Myocyte (in vitro differentiated cells): ENCODE measurements at places on chromosomes 7 and 10. TPM values are rescaled to one million over a fixed set of nuclear protein-coding genes. Genes with fewer than 3 reads are reported as not detected.

BAMBI gene
- total RNA-seq, result 0.47 and 4.6 TPM in 2 replicates

EN2 gene
- 0.91 and 1.7 TPM in 2 replicates for total RNA-seq

- no peak for DNase-seq
Measured at GRCh38 chr7:15086131-15086611, 183.6 kb upstream of the DGKB start.

DNA sequence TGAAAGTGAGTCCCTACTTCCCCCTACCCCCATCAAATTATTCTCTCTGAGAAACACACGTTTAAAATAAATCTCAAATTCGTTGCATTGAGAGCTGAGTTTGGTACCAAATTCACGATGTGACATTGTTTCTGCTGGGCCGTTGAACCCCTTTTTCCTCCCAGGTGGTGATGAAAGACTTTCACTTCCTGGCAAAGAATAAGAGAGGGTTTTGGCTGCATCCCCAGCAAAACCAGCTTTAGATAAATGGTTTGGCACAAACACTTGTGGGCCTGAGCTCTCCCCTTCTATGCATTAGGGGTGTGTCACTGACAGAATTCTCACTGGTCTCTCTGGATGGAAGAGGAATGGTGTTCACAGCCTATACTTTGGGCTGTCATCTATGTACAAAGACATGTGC is 8.8 kb upstream of the DNTT start:
- no peak for DNase-seq

DNA sequence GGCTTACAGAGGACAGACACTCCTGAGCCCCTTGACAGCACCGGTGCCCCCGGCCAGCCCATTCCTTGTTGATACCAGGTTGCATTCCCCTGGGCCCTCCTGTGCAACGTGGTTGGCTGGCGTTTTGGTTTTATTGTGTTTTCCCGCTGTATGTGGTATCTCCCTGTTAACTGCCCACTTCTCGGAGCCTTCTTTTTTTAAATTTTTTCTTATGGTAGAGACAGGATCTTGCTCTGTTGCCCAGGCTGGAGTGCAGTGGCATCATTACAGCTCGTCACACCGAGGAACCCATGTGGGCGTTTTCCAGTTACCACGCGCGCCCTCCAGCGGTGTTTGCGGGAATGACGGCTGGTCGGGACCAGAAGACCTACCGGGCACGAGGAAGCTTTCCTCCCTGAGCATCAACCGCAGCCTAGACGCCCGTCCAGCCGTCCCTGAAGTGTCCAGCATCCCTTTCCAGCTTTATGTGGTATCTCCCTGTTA is 16.9 kb upstream of the ZFAND2A start:
- DNase-seq, result peak; percentile 64

DNA sequence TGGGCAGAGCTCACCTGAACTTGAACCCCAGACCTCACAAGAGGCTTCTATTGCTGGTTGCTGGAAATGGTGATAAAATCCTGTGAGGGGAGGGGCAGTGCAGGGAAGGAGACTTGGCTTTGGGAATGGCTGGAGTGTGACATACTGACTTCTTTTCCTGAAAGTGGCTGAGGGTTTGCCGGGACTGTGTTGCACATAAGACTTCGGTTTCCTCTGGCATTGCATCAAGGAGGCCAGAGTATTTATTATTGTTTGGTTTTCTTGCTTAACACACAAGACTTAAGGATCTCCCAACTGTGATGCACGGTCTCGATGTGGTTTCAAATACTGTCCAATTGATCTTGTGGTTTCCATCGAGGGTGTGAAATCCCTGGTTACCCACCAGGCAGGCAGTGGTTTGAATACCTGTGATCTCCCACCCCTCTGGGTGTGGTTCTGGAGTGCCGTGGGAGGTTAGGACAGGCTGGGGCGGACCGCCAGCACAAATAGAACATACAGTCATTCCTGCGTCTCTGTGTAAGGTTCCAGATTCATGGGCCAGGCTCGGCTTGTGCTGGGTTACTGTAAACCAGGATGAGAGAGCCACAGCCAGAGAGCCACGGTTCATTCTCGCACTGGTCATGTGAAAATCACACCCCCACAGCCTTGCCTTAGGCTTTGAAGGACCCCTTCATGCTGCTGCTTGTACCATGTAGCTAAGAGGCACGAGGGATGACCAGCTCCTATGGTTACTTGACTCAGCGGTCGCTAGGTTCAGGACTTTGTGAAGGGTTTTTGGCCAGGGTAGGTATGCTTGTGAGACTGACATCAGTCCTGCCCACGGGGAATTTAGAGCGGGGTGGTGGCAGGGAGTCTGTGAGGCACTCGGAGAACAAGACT is 39.2 kb downstream of the WBP1L start:
- peak; percentile 95 for DNase-seq

DNA sequence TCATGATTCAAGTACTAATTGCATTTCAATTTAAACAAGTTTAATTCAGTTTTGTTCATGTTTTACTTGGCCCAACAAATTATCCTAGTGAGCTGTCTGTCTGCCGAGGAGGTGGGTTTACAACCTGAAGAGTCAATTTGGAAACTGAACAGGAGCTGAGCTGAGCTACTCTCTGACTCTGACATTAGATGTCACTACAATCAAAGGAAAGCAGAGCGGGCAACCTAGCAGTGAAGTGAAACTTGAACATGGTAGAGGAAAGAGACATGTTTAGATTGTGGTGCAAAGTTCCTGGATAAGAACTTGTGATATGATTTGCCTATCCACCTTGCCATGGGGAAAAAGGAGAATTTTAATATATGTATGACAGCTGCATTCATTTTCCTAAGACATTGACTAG is 9.6 kb upstream of the AGR3 start:
- DNase-seq, result peak; percentile 79

- no peak for DNase-seq
Measured at GRCh38 chr10:3008518-3009195, 58.7 kb upstream of the PFKP start.

DNA sequence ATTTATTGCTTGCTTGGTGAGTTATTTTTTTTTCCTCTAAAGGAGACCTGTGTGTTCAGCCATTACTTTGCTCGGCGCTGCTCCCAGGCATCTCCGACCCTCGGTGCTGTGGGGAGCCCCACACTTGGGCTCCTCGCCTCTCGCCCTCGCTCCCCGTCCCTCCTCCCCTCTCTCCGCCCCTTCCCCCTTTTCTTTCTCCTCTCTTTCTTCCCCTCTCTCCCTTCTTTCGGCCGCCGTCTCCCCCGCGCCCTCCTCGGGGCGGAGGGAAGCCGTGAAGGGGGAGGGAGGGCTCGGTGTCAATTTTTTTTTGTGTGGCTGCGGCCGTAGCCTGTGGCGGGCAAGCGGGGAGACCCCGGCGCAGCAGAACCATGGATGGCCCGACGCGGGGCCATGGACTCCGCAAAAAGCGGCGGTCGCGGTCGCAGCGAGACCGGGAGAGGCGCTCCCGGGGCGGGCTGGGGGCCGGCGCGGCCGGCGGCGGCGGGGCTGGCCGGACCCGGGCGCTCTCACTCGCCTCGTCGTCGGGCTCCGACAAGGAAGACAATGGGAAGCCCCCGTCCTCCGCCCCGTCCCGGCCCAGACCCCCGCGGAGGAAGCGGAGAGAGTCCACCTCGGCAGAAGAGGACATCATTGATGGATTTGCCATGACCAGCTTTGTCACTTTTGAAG is 1.1 kb downstream of the AUTS2 start:
- DNase-seq, result peak; percentile 0
